Chondrocyte (in vitro differentiated cells): ENCODE measurements at places on chromosomes 3 and 15. TPM values are rescaled to one million over a fixed set of nuclear protein-coding genes. Genes with fewer than 3 reads are reported as not detected.

GRCh38 chr3:197522881-197523441 lies 32.8 kb downstream of the BDH1 start:
- H3K4me3 ChIP-seq, result no peak overlapping the region
- H3K36me3 ChIP-seq, result no peaks in the 10 kb centered on the region
- H3K27me3 ChIP-seq, result no peaks in the 10 kb centered on the region
- peak overlapping the region; percentile 22 for H3K27ac ChIP-seq

The TTC23 gene
- total RNA-seq, result 21.3 to 27.7 TPM (median 25.0 TPM) in 3 replicates

The ALDH1L1 gene
- total RNA-seq, result 0.51 to 1.9 TPM (median 0.60 TPM) in 3 replicates

- H3K4me1 ChIP-seq, result no peaks in the 10 kb centered on the region
- peaks cover 47% of the 10 kb centered on the region for H3K27me3 ChIP-seq
- no peaks in the 10 kb centered on the region for H3K36me3 ChIP-seq
- H3K27ac ChIP-seq, result no peak overlapping the region
- DNase-seq, result no peak
Measured at GRCh38 chr15:34701536-34701935, 53.3 kb downstream of the GJD2 start.

- no peaks in the 10 kb centered on the region for H3K36me3 ChIP-seq
- peaks cover 22% of the 10 kb centered on the region for H3K4me1 ChIP-seq
- DNase-seq, result no peak
- H3K4me3 ChIP-seq, result no peak overlapping the region
- H3K27me3 ChIP-seq, result no peaks in the 10 kb centered on the region
Measured at GRCh38 chr3:32240159-32240545, 1.7 kb downstream of the CMTM8 start.

DNA sequence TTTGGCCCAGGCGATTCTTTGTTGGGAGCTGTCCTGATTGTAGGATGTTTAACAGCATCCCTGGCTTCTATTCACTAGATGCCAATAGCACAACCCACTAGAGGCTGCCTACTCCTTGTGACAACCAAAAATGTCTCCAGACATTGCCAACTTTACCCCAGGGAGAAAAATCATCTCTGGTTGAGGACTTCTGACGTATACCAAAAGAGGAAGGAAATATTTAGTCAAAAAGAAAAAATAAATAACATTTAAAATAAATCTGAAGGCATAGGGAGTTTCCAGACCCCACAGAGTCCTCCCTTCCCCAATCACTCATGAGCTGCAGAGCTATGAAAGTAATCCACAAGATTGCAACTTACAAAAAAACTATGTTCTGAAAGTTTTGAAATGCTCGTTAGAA lies 61.0 kb downstream of the MECOM start:
- no peaks in the 10 kb centered on the region for H3K27me3 ChIP-seq
- no peaks in the 10 kb centered on the region for H3K36me3 ChIP-seq
- no peak for DNase-seq

GRCh38 chr3:105367063-105367405 lies 325 bp downstream of the ALCAM start:
- H3K4me3 ChIP-seq, result peak overlapping the region; percentile 97
- peak overlapping the region; percentile 99 for H3K27ac ChIP-seq
- H3K4me1 ChIP-seq, result peaks cover 59% of the 10 kb centered on the region

DNA sequence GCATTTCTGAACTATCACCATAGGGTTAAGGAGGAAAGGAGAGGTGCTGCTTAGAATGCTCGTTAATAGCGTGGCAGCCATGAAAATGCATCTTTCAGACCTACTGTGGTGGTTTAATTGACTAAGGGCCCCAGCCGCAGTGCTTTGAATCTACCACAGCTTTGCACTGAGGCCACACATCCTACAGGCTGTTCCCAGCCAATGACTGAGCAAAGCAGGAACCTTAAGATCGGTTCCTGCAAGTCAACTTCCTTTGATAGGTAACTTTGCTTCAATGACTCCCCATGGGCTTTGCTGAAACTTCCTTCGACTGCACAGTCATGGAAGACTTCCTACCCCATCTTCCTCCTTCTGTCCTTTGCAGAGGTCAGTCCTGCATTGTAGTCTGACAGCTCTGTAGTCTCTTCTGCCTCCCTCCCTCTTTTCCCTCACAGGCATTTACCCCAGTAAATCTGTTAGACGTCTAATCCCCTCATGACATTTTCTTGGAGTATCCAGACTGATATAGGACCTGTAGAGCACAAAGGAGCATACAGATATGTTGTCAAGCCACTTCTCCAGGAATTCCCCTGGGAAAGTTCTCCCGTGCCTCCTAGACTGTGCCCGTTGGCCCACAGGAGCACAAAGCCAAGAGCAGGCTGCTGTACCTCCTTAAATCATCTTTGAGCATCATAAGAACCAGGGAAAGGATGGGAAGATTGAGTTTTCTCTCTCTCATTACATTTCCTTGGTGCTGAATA lies 2.6 kb upstream of the BCL2A1 start:
- no peaks in the 10 kb centered on the region for H3K27me3 ChIP-seq
- DNase-seq, result no peak
- H3K36me3 ChIP-seq, result no peaks in the 10 kb centered on the region
- H3K4me1 ChIP-seq, result peaks cover 24% of the 10 kb centered on the region

The STAC gene
- 0.07 TPM in 1 of 3 replicates, not detected in the others for total RNA-seq

DNA sequence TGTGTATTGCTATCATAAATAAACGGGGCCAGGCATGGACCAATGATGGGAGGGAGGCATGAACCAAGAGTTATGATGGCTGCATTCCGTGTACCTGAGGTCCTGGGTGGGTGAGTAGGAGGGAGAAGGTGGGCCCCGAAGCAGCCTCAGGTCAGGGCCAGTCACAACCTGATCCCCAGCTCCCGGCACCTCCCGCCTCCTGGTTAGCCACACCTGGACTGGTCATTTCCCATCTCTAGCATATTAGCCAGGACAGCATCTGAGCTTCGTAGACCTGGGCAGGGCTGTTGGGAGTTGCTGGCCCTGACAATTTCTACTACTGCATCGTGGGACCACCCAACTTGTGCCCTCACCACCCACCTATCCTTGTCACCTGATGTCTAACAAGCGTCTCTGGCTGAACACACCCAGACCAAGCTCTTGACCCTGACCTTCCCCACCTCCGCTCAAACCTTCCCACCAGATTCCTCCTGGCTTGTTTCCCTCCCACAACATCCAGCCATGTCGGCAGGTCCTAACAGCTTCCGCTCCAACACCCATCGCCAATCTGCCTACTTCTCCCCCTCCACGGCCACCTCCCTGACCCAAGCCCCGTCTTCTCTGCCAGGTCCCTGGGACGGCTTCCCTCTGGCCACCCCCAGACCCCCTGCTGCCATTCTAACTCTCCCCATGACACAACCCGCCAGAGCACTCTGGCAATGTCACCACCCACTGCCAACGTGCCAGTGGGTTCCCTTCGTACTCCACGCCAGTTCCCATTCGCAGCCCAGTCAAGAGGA lies 133.8 kb upstream of the IQSEC1 start:
- no peaks in the 10 kb centered on the region for H3K4me1 ChIP-seq
- no peak overlapping the region for H3K27ac ChIP-seq
- DNase-seq, result peak; percentile 72
- H3K4me3 ChIP-seq, result no peak overlapping the region

DNA sequence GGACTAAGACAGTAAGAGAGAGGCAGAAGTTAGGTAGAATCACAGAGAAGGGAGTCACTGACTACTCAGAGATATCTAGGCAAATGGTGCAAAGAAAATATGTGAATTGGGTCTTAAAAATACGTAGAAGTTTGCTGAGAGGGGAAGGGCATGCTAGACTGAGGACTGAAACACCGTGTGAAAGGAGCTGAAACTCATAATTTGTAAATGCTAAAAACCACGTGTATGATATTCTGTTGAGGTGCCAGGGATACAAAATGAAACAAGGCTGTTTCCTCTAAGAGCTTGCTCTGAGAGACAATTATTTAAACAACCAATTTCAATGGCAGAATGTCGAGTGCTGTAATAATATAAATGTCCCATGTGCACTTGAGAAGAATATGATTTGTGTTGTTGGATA lies 47.2 kb downstream of the NCK1 start:
- DNase-seq, result no peak
- H3K4me1 ChIP-seq, result peaks cover 36% of the 10 kb centered on the region
- no peak overlapping the region for H3K4me3 ChIP-seq

GRCh38 chr3:4533489-4534443 lies 40.6 kb downstream of the ITPR1 start:
- DNase-seq, result no peak
- H3K4me1 ChIP-seq, result peaks cover 56% of the 10 kb centered on the region
- H3K4me3 ChIP-seq, result peak overlapping the region; percentile 48

GRCh38 chr3:196050597-196050996 lies 31.3 kb downstream of the TFRC start:
- no peak for DNase-seq
- H3K27me3 ChIP-seq, result no peaks in the 10 kb centered on the region
- H3K27ac ChIP-seq, result no peak overlapping the region
- peaks cover 31% of the 10 kb centered on the region for H3K36me3 ChIP-seq
- H3K4me3 ChIP-seq, result no peak overlapping the region
